ENCODE measurements at places on chromosomes 11 and 22. TPM values are rescaled to one million over a fixed set of nuclear protein-coding genes. Genes with fewer than 3 reads are reported as not detected.

DNA sequence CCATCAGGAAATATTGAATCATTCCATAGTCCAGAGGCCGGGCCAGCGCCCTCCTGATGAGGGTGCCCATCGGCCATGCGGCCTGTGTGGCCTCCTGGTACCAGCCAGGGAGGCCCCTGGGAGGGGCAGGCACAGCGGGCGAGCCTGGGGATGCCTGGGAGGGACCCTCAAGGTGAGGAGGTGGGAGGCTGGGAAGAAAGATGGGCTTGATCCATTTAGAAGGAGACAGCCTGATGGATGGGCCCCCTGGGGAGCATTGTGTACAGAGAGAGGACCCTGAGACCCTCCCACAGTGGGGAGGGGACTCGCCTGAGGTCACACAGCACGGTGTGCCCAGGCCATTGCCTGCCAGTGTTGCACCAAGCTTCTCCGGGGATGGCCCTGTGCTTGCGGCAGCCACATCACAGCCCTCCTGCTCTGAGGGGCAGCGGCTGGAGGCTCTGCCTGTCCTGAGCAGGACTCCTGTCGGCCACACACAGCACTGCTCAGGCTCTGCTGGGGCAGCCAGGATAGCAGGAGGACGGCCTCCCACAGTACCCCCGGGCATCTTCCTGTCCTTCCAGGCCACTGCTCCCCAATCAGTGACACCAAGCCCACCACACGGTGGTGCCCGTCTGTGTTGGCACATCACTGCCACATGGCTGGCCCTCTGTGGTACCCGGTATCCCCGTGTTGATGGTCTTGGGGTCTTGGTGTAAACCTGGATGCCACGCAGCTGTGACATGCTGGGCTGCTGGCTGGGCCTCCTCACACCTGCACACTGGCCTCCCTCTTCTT lies 290.0 kb downstream of the TBC1D22A start:
- DNase-seq, result no peak

- DNase-seq, result no peak
Observed at GRCh38 chr11:102572554-102573220, 42.1 kb upstream of the MMP7 start.

DNA sequence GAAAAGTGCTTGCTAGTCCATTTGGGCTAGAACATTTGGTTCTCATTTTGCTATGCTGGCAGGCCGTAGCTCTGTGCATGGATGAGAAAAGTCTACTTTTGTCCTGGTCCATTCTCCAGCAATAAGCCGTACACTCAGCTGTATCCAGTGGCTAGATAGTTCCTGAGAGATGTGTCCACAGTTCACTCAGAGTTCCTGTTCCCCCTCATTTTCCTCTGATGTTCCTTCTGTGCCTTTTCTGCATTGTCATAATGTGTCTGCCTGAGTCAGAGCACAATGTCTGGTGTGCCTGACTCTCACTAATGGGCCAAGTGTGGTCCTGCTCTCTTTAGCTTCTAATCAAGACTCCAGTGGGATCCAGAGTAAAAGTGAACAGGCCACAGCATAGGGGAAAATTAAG lies 215.7 kb upstream of the CTSC start:
- DNase-seq, result no peak

- DNase-seq, result no peak
Observed at GRCh38 chr11:69640260-69640994, 529 bp upstream of the CCND1 start.

GRCh38 chr22:29348956-29349355 lies 33.5 kb upstream of the RASL10A start:
- no peak for DNase-seq

GRCh38 chr11:3087821-3088800 lies 30.9 kb upstream of the CARS1 start:
- no peak for DNase-seq

GRCh38 chr11:342328-342727 lies 21.7 kb upstream of the IFITM3 start:
- DNase-seq, result no peak

DNA sequence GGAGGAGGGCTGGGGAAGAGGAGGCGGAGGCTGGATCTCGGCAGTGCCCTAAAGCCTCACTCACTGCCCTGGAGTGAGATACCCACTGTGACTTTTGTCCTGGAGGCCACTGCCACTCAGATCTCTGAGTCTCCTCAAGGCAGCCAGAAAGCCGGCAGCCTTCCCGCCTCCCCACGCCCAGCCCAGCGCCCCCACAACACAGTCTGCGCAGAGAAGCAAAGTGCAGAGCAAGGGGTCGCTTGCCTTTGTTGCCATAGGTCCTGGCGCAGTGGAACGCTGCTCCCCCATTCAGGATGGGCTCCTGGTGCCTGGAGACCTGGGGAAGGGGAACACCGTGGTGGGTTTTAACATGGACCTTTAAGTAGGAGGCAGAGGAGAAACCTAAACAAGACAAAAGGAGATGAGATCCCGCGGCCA lies 17.6 kb downstream of the PATZ1 start:
- no peak for DNase-seq

DNA sequence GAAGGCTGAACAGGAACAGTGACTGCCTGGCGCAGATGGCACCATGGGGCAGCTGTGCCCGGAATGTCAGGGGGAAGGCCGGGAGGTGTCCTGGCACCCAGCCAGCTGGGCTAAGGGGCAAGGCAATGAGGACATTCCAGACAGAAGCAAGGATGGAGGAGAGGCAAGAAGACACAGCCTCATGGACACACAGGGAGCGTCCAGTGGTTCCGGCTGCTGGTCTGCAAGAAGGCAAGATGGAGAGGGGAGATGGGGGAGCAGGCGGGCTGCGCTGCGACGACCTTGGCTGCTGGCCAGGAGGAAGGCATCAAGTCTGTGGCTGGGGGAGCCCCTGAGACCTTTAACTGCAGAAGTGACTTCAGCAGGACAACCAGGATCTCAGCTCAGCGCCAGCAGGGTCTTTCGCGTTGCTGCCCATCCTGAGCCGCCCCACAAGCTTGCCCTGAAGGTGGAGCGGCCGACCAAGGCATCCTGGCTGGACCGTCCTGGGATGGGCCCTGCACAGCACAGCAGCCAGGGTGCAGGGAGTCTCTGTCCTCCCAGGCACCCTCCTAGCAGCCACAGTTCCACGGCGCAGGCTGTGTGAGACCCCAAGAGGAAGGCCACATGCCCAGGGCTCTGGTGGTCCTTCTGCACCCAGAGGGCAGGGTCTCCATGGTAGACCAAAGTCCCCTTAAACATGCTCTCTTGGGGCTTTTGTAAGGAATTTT lies 531.7 kb downstream of the BRD1 start:
- no peak for DNase-seq

DNA sequence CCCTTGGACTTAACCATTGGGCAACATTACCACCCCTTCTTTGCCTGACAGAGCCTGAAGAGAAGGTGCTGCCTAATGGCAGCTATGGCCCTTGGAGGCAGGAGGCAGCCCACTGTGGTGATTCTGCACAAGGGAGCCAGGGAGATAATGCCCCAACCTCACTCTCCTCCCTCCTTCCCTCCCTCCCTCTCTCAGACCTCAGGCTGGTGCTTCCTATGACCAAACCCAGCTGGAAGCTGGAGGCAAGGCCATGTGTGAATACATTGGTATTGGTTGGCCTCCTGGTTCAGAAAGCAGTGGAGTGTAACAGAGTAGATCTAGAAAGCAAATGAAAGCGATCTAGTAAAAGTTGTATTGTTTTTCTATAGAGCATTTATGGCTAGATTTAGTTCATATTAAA lies 233.1 kb downstream of the CSNK2A3 start:
- no peak for DNase-seq

- DNase-seq, result no peak
Observed at GRCh38 chr11:113645593-113646349, 60.3 kb downstream of the TMPRSS5 start.

DNA sequence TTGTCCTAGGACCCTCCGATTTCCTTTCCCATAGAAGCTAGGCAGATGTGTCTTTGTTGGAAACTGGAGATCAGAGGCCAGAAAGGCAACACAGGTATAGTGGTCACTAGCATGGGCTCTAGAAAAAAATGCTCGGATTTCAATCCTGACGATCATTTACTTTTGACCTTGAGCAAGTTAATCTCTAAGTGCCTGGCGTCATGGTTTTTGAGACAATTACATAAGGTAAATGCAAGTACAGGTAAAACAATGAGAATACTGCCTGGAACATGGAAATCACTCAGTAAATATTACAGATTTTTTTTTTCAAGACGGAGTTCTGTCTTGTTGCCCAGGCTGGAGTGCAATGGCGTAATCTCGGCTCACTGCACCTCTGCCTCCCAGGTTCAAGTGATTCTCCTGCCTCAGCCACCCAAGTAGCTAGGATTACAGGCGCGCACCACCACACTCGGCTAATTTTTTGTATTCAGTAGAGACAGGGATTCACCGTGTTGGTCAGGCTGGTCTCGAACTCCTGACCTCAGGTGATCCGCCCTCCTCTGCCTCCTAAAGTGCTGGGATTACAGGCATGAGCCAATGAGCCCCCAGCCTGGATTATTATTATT lies 1.1 kb upstream of the DENND5A start:
- DNase-seq, result no peak

DNA sequence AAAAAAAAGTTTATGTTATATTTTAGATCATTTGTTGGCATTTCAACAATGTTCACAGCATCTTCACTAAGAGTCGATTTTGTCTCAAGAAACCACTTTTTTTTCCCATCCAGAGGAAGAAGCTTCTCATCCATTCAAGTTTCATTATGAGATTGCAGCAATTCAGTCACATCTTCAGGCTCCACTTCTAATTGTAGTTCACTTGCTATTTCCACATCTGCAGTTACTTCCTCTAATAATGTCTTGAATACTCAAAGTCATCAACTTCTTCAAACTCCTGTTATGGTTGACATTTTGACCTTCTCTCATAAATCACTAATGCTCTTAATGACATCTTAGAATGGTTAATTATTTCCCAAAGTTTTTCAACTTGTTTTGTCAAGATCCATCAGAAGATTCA lies 61.3 kb upstream of the CHORDC1 start:
- DNase-seq, result no peak

DNA sequence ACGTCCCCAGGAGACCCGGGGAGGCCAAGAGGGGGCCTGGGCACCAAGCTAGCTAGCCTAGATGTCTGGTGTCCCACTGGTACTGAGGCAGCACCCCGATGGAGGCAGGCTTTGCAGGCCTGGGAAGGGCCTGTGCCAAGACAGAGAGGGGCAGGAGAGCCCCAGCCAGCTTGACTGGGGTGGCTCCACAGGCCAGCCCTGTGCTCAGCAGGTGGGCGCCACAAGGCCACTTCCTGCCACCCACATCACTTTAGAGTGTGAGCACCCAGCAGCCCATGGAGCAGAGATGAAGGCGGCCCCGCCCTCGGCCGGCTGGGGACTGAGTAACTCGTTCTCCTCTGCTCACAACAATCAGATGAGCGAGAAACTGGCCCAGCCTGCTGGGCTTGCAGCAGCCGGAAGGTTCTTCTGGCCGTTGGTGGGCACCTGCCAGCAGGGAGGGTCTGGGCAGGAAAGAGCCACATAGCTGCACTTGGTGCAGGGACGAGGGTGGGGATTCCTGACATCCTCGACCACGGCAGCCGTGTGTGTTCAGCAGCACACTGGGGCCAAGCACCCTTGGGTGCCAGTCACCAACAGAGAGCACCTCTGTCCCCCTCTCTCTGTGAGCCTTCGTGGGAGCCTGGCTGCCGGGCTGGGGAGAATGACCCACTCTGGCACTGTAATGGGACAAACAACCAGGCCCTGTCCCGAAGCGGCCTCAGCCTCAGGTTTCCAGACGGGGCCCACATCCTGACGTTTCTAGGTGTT lies 7.6 kb downstream of the OSBPL5 start:
- peak; percentile 20 for DNase-seq

- DNase-seq, result no peak
Observed at GRCh38 chr11:125063429-125064043, 431 bp downstream of the SLC37A2 start.

GRCh38 chr11:122709039-122709760 lies 53.7 kb downstream of the UBASH3B start:
- peak; percentile 88 for DNase-seq

DNA sequence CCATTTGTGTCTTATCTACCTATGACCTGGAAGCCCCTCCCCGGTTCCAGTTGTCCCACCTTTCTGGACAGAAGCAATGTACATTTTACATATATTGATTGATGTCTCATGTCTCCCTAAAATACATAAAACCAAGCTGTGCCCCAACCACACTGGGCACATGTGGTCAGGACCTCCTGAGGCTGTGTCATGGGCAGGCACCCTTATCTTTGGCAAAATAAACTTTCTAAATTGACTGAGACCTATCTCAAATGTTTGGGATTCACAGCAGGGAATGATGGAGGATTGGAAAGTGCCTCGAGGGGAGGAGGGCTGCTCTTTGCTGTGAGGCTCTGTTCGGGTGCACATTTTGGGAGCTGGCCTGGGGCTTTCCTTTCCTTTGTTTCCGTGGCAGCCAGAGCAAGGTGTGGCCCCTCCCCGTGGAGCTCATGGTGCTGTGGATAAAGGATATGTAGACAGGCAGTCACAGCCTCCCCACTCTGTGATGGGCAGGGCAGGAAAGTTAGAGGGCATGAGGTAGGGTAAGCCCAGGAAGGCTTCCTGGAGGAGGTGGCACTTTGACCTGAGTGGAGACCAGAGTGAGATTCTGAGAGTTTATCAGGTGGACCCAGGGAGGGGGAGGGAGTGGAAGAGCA lies 615.6 kb downstream of the TBC1D22A start:
- DNase-seq, result no peak

DNA sequence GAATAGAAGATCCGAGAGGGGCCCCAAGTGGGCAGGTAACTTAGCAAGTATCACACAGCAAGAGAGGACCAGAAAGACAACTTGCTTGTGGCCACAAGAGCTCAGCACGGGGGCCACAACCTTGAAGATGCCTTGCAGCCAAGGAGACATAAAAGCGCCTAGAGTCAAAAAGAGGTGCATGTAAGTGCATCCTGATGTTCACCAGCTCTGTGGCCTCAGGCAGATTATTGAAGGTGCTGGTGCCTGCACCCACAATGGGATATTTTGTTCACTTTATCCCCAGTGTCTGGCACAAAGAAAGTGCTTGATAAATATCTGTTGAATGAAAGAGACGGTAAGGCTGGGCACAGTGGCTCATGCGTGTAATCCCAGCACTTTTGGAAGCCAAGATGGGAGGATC lies 106.0 kb upstream of the ASPHD2 start:
- DNase-seq, result no peak

DNA sequence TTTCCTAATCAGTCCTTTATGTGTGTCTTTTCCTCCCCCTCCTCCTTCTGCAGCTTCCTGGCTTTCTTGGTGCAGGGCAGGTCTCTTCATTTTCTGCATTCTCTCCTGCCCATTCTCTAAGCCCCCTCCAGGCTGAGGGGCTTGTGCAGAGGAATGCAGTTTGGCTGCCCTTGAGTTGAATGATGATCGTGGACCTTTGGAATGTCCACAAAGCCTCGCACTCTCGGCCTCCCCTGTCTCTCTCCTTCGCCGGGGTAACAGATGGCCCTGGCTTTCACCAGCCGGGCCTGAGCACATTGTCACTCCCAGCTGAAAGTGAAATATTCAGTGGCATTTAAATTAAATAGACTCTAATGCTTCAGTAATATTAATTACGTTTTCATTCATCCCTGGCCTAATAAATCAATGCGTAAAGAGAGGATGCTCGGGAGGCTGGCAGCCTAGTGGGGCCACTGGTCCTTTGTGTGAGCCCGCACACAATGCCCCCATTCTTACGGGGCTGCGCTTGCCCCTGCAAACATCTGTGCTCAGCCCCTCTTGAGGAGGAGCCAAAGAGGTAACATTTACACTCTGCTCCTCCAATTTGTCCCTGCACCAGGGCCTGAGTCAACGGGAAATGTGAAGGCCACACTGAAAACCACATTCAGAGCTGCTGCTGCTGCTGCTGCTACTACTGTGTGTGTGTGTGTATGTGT lies 64.9 kb upstream of the PAX6 start:
- DNase-seq, result no peak

P2RX6 gene
- total RNA-seq, result 10.0 TPM

C11orf98 gene
- 64.8 TPM for total RNA-seq

SCARF2 gene
- 22.3 TPM for total RNA-seq
